Brain pericyte (primary cell): ENCODE measurements at places on chromosomes 7 and 10.
A peak's percentile ranks its signal among the peaks of the same experiment; 100 is the strongest.

DNA sequence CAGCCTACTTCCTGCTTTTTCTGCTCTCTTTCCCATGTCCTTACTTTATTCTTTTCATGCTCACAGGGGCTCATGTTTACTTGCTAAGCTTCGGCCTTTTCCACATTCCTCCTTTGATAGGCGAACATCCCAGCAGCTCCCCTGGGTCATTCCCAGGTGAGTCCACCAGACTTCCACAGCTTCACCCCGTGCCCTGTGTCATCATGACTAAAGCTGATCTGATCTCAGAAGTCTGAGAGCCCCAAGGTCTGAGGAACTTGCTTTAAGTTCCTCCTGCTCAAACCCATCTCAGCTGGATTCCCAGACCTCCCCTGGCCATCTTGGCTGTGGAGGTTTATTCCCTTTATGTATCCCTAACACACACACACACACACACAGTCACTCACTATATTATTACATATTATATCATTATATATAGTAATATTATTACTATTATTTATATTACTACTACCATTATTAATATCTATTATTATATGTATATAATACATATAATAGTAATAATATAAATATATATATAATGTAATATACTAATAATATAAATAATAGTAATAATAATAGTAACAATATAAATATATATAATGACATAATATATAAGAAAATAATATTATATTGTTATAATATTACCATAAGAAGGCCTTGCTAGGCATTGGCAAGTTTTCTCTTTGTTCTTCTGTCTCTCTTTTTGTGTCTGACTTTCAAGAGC lies 295.9 kb downstream of the PTEN start:
- no peak for DNase-seq

GRCh38 chr7:974820-975681 lies at the start of gene COX19:
Gene COX19, minus strand, starts transcription at chr7:975549. Its CDS starts 40 bp downstream, at chr7:975509.
- peak; percentile 41 for DNase-seq

DNA sequence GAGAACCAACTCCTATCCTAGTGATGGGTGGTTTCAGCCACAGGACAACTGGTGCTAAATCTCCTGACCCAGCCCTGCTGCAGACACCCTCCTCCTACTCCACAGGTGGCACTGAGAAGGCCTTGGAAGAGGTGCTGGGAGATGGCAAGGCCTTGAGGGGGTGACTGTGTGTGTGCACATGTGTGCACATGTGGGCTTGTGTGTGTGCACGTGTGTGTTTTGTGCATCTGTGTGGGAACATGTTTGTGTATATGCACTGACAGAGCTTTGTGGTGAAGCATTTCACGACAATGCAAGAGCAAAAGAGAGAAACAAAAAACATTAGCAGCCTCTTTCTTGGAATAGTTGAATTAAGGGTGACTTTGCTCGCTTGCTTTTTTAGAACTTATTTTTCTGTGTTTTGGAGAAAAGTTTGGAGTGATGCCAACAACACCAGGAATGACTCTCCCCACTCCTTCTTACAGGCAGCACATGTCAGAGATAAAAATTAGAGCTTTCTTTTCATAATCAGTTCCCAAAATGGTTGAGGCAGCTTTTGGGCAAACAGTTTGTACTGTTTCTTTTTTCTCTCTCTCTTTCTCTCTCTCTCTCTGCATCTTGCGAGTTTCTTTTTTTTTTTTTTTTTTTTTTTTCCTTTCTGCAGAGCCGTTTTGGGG lies 69.5 kb downstream of the SEC61G start:
- no peak for DNase-seq

DNA sequence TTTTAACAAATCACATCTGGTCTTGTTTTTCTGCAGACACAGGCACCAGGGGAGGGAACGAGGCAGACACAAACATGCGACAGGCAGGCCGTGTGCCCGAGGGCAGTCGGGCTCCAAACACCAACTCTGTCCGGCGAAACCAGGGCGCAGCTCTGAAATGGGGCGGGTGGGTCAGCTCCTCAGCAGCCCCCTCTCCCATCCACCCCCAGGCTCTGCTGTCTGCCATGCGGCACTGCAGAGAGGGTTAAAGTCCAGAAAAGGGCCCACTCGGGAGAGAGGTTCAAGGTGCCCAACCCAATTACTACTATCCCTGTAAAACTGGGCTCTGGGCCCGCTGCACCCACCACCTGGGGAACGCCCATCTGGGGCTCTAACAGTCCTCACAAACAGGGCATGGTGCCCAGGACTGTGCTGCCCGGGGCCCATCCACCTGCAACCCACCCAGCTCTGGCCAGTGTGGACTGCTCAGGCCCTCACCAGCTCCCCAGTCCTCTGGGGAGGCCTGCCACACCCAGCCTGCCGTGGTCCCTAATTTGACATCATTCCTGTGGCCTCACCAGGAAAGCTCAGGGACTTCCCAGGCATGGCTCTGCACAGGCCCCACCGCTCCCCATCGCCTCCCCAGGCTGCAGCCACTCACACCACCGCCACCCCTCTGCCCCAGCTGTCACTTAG lies 18.7 kb downstream of the YKT6 start:
- no peak for DNase-seq

DNA sequence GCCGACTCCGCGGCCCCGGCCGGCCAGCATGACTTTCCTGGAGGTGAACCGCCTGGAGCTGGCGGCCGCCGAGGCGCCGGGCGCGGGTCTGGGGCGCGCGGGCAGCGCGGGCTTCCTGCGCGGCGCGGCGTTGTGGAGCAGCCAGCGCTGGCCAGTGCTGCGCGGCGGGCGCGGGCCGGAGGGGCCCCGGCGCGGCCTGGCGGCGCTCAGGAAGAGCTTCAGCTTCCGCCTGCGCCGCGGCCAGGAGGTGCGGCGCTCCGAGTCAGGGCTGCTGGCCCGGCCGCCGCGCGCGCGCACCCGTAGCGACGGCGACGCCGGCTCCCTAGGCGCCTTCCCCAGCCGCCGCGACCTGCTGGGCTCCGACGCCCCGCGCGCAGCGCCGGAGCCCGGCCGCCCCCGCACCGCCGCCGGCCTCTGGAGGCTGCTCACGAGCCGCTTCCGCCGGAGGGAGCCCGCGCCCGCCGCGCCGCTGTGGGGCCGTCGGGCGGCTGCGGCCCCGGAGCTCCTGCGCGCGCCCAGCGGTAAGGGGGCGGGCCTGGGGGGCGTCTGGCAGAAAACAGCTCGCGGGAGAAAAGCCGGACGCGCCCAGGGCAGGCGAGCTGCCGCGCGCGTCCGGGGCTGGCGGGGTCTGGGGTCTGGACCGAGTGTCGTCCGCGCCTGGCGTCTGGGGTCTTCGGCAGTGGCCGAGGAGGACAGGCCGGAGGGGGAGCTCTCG lies 29.0 kb downstream of the AGAP3 start:
- no peak for DNase-seq

DNA sequence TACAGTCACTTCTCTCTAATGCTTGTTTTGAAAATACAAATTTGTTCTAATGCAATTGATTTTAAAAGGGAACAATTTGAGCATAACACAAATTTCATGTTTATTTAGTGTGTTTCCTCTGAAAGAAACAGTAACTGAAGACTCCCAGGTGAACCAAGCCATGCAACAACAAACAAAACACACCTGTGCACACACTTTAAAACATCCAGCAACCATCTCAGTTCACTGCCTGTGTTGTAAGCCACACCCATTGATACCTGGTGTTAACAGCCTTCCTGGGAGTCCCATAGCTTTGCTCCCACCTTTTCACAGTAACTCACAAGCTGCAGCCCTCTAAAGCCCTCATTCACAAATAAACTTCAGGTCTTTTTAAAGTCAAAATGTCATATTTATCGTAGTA lies 89.3 kb downstream of the DOCK4 start:
- no peak for DNase-seq

DNA sequence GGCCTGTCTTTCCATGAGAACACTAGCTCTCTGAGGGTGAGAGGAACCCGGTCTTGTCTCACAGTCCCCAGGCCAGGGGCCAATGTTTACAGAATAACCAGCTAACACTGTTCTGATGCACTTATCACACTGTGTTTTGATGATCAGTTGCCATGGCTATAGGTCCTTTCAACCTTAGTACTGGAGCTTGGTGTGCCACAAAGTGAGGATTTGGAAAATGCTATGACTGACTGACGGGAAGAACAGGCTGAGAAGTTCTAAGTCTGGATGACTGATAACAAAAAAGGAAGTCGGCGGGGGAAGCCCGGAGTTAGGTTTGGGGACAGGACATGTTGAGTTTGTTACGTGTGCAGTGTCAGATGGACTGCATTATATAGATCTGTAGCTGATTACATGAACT lies 141.8 kb downstream of the CTTNBP2 start:
- DNase-seq = no peak

DNA sequence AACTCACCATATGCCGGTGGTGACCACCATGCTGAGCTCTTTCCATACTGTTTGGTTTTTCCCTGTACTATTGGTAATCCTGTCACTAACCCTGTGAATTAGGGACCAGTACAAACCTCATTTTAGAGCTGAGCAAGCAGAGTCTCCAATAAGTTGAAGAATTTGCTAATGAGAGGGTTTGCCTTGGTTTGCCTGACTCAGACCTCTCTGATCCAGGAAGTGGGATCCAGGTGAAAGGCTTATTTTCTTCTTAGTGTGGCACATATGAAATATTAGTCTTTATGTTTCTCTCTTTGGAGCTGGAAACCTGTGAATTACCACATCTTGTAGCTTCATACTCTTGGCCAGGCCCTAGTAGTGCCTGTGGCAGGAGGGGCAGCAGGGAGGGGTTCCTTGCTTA lies 114.1 kb upstream of the IGFBP3 start:
- no peak for DNase-seq

GRCh38 chr10:43013065-43013464 lies 63.8 kb upstream of the RET start:
- no peak for DNase-seq

GRCh38 chr10:112984756-112985155 lies 34.7 kb downstream of the TCF7L2 start:
- DNase-seq = no peak

DNA sequence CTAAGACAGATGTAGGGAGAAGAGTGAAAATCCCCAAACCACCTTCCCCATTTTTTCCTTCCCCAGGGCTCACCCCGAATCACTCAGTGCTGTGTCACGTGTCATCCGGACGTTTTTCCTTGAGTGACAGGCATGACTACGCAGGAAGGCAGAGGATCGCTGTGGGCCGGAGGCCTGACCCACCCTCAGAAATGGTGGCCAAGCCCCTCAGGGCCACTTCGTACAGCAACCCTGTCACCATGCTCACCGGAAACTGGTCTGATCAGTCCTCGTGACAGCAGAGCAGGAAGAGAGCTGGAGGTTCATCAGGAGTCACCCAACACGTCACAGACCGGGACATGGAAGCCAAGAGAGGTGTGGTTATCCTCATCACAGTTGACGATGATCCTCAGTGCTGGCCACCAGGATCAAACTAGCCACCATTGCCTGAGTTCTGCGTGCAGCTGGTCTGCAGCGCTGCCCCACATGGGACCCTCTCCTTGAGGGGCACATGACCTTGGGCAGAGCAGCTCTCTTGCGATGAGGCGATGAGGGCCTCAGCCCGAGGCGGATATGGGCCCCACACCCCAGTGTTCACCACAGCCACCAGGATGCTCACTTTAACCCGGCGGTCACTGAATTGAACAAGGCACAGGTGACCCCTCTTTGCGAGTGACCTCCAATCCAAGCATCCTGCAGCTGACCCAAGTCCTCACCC lies 99.3 kb upstream of the INSIG1 start:
- no peak for DNase-seq

DNA sequence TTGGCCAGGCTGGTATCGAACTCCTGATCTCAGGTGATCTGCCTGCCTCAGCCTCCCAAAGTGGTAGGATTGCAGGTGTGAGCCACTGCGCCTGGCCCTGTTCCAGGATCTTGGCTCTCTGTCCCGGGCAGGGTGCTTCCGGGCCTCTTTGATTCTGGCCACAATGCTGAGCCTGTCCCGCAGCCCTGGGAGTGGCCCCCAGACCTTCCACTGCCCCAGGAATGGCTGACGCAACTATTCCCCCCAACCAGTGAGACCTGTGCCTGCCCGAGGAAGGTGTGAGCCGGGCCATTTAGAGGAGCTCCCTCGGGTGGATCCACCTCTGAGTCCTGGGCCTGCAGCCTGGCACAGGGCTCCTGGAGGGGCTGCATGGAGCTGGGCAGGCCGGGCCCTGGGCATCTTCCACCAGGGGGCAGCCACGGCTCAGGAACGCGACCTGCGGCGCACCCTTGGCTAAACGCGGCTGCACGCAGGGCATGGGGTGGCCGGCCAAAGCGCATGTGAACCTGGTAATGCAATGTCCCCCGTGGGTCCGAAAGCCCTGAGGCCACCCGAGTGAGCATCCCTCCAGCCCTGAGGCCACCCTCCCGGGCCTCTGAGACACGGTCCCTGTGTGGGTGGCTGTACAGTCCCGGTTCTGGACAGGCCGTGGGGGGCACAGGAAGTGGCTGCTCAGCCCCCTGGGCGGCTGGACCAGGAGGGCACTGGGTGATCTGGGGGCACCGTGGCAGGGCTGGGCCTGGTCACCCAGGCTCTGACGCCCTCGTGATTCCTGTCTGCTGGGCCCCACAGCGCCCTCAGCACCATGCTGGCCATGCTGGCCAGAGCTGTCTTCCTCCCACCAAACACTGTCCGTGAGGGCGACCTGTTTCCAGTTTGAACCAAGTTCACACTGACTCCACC lies 24.8 kb downstream of the GRIFIN start:
- peak; percentile 26 for DNase-seq

- DNase-seq = no peak
Observed at GRCh38 chr7:35272246-35272645, 18.3 kb upstream of the TBX20 start.

- DNase-seq = no peak
Observed at GRCh38 chr7:32293833-32294232, 196.3 kb downstream of the LSM5 start.

DNA sequence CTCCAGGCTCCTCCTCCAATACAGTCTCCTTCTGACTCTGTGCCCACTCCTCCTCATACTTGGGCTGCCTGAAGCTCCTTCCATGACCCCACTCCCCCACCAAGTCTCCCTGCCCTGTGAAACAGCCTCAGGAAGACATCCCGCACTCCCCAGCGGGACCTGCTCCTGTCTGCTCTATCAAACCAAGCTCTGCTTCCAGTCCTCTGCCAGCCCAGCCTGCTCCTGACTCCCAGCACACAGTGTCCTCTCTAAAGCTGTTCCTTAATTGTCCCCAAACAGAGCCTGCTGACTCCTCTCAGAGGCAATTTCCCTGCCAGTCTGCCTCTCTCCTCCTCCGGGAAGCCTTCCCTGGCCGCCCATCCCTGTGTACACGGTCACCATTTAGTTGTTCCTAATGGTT lies 9.9 kb downstream of the POLL start:
- no peak for DNase-seq

- no peak for DNase-seq
Observed at GRCh38 chr7:124318721-124319450, 286.0 kb upstream of the TMEM229A start.

DNA sequence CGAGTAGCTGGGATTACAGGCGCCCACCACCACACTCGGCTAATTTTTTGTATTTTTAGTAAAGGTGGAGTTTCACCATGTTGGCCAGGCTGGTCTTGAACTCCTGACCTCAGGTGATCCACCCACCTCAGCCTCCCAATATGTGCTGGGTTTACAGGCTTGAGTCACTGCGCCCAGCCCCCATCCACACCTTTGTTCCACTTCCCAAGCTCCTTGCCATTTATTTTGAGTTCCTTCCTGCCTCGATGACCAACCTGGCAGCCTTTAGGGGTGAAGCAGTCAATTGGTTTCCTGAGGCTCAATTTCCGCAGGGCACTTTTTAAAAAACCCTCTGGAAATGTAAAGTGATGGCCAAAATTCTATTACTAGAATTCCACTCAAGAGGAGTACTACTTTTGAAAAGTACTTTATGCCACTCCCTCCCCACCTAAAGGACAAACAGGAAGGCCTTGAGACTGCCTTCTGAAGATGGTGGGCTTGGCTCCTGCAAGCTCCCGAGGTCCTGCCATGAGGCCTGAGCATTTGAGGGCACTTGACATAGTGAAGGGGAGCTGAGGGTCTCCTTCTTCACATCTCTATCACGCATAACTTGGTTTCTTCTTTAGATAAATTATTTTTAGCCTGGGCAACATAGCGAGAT lies 32.5 kb upstream of the RBM33 start:
- no peak for DNase-seq
